ENCODE measurements at places on chromosomes 5 and 9.
A peak's percentile ranks its signal among the peaks of the same experiment; 100 is the strongest.

DNA sequence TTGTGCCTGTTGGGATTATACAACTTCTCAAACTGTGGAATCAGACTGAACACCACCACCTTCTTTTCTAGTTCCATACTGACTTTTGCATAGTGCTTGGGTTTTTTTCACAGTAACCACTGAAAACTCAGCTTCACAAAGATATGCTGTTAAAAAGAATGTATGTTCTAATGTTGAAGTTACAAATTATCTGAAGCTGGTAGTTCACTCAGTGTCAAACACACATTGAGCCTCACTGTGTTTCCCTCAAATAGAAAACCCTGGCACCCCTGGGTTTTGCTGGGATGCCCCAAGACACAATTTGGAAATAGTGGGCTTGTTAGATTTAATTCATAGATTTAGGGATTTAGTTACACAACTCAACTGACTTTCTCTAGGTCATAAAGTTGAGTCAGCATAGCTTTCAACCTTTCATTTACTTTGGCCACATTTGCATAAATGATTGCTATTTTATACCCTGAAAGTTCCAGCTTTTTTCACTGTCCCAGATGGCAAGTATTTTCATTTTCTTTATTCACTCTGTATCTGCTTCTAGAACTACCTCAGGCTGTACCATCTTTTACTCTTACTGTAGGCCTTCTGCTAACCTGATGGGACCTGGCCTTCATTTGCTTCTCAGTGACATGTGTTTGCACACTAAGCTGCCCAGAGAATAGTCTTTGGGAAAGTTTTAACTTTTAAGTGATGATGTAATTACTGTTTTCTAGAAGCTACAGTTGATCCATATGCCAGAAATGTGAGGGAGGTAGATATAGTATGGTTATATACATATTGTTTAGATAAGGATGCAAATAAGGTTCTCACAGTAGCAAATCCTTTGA is 115.1 kb downstream of the CDC42SE2 start:
- no peak for DNase-seq

DNA sequence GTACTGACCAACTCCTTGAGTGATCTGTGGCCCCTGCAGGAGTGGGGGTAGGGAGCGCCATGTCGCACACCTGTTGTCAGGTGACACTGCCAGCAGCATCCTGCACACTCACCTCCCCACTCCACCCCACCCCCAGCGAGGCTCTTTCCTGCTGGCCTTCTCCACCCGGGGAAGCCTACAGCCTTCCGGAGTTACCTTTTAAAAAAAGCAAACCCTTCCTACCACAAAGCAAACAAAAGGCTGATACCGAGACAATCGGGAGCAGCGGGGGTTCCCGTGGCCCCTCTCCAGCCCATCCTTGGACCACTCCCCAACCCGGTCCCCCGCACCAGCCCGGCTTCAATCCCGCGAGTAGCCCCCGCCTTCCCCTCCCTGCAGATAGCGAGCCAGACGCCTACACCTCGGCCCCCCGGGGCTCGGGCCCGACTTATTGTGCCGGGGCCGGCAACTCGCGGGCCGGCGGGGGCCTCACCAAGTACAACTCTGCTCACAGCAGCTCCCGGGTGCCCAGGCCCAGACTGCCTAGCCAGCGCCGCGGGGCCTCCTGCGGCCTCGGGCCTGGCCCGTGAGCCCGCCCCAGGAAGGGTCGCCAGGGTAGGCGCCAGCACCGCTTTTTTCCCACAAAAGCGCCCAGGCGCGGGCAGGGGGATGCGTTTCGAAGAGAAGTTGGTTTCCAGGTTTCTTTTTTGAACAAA is 724 bp downstream of the MACROH2A1 start:
- DNase-seq = peak; percentile 52

DNA sequence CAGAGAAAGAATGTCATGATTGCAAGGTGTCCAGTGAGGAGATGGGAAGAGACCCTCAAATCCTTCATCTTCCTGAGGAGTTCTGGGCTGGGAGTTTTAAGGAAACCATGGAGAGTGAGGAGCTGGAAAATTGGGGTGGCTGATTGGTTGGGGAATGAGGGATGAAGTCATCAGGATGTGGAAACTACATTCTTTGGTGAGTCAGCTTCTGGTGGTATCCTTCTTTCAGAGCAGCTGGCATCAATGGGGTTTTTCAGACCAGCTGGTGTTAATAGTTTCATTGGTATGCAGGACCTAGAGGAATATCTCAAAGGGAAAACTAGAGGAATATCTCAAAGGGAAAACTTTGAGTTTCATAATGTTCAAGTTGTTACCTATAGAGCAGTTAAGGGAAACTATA is 45.2 kb downstream of the RNF180 start:
- DNase-seq = no peak

DNA sequence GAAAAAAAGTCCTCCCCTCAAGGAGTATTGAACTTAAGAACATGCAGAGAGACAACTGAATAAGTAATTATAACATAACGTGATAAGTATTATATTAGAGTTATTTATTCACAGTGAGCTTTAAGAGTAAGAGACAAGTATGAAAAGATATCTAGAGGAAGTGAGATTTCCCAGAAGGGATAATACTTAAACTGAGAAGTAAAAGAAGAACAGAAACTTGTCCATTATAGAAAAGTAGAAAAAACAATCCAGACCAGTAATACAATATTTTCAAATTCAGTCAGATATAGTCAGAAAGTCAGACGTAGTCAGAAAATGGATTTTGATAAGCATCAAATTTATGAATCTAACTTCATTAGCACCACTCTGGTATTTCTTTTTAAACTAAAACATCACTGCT is 613.0 kb upstream of the CCNG1 start:
- no peak for DNase-seq

GRCh38 chr5:101904736-101905135 is 391.3 kb downstream of the SLCO4C1 start:
- no peak for DNase-seq

Measured in activated T-cell treated with anti-CD3 and anti-CD28 coated beads, Interleukin-2, amount 50 U/mL, for 72 hours (primary cell).